Activated T-cell treated with anti-CD3 and anti-CD28 coated beads, Interleukin-2, amount 50 U/mL, for 48 hours (primary cell): ENCODE measurements at places on chromosomes 12 and 14.

- DNase-seq = no peak
These were observed 21.1 kb upstream of the TAS2R14 start for GRCh38 chr12:10960211-10960610.

DNA sequence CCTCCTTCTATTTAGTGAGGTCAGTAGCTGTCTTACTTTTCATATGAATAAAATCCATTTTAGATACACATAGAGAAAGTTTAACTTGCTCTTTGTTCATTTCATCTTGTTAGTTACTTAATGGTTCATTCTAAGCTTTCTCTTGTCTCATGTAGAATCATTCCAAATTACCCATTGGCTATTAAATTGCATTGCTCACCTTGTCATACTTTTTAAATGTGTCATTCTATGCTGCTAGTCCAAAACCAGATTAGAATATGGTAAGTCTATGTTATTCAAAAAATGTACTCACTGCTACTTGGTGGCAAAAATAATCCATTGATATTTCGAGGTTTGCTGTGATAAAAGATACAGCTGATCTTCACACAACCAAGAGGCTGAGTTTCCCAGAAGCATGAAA, 3.0 kb downstream of the C12orf50 start:
- no peak for DNase-seq

DNA sequence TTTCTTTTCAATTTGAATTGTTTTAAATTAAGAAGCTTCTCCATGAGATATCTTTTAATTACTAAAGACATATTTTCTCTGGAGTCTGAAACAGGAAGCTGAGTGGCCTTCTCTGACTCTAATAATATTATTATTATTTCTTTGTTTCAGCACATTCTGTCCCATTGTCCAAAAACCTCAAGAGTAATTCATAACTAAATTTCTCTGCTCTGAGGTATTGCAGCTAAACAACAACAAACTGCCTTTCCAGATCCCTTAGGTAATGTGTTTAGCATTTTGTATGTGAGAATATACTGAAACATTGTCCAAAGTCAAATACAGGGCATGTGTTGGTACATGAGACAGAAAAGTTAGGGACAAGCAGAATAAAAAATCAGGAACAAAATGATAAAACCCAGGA, 199.0 kb upstream of the FAR2 start:
- DNase-seq = no peak

DNA sequence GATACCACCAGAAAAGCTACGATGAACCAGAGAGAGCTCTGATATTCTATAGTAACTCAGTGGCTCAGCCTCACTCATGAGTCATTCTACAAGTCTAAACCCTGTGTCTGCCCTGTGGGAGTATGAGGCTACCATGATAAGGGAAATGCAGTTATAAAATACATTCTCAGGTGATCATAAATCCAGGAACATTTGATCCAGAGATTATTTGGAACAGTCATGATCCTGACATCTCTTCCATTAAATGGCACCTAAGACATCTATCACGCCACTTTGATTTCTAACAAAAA, 202.6 kb upstream of the RASSF8 start:
- no peak for DNase-seq

DNA sequence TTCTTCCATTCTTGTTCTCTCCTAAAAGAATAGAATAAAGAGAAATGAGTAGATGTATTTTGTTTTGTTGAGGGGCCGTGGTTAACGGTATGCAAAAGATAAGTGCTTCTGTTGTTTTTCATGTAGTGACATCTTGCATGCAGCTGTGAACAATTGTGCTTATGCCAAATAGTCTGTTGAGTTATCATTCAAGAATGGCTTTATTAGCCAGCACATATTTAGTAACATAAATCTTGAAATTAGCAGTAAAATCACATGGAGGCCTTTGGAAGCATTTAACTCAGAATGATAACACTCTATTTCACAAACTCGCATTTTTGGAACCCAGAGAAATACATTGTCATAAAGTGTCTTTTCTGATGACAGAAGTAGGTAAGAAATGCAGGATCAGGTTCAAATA, 1772.0 kb upstream of the FLRT2 start:
- no peak for DNase-seq

DNA sequence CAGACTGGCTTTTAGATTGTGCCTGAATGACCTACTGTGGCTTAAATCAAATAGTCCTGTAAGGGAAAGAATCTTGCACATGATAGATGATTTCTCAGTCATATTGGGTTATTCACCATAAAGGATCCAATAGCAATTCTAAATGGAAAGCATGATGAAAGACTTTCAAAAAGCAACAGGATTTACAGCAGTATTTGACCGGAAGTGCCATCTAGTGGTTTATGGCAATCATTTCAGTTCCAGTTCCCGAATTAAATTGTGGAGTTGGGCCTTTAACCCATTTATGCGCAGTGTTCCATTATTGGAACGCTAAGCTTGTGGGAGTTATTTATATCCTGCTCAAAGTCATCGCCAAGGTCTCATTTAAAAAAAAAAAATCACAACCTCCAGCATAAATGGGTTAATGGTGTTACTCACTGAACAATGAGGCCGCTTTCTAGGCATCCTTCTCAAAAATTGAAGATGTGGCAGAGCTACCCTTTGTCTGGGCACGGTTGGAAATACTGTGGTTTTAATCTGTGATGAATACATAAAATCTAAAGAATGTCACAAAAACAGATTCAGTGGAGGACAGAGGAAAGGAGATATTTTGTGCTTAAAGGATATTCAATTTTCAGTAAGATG, 60.8 kb upstream of the REP15 start:
- no peak for DNase-seq
